Hematopoietic multipotent progenitor cell treated with erythropoietin and hydrocortisone succinate and interleukin-3 and kit ligand, for 17 days (in vitro differentiated cells): ENCODE measurements at places on chromosomes 11 and 22.

DNA sequence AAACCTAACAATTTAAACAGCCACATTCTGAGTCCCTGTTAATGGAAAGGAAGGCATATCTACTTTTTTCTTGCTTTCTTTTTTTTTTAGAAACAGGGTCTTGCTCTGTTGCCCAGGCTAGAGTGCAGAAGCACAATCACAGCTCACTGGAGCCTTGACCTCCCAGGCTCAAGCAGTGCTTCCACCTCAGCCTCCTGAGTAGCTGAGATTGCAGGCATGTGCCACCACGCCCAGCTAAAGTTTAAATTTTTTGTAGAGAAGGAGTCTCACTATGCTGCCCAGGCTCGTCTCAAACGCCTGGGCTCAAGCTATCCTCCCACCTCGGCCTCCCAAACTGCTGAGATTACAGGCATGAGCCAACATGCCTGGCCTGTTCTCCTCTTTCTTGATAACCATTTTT, 25.4 kb downstream of the ARFGAP3 start:
- DNase-seq: no peak

GRCh38 chr11:128498721-128499245, 88.6 kb downstream of the ETS1 start:
- no peak for DNase-seq

- DNase-seq: no peak
These were observed 28.6 kb downstream of the TMEM123 start for GRCh38 chr11:102423936-102424335.

DNA sequence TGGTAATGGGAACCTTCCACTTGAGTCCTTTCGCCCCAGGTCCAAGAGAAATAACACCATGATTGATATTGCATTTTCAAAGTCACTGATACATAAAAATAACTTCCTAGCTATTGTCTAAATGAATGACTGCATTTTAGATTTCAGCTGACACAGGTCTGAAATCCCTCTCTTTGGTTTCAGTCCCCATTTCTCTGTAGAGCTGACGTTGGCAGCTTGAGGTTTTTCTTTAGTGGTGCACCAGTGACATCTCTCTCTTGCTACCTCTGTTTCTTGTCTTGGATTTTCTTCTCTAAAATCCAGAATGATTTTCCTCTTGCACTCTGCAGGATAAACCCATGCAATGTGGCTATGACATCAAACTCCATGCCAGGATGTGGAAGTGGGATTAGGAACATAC, 31.7 kb upstream of the SORL1 start:
- DNase-seq: no peak

- no peak for DNase-seq
These were observed 3.4 kb downstream of the OR10V1 start for GRCh38 chr11:59710136-59710847.

GRCh38 chr22:29152045-29152953, 53.4 kb upstream of the EMID1 start:
- no peak for DNase-seq

- DNase-seq: no peak
These were observed 1342.8 kb downstream of the TBC1D22A start for GRCh38 chr22:48105259-48105658.
